ENCODE measurements at places on chromosomes 7 and 10.

DNA sequence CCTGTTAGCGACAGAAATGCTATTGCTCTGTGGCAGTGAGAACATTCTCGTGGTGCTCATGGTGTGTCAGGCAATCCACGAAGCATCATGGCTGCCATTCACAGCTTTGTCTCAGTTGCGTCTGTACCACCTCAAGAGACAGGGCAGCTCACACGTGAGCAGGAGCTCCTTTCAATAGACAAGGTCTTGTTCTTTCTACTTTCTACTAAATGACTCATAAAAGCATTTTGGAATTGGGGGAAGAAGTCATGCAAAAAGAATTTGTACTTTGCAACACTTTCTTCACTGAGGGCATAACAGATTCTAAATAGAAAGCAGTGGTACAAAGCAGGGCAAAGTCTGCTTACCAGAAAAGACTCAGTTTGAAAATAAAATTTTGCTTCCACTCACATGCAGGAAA, 638.5 kb downstream of the PHTF2 start:
- no peak for DNase-seq

DNA sequence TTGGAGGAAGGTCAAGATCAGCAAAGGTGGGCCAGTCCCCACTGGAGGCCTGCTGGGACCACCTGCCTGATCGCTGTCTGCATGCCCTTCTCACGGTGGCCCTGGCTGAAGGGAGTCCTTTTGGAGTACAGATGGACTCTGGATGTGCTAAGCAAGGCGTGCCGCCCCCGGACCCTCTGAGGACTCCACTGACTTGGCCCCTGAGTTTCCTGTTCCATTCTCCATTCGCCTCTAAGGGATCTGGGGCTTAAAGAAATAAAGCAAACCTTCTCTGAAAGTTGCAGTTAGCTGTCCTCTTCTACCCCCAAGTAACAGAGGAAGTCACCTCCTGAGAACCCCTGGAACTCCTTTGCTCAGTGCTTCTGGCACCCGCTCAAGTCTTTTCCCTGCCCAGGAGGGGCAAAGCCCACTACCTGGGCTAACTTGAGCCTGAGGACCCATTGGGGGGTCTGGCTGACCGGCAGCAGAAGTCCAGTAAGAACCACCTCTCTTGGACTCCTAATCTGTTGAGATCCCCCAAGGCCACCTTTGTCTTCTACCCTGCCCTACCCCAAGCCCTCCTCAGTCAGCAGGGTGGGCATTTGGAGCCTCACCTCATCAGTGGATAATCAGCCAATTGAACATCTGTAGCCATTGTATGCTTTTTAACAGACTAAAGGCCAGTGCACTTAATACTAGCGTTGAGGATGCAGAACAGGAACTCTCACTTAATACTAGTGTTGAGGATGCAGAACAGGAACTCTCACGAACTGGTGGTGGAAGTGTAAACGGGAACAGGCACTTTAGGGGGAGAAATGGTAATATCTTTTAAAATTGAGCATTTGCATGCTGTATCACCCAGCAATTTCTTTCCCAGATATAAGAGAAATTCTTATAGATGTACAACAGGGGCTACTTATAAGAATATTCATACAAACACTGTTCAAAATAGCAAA, 2.2 kb downstream of the TBATA start:
- DNase-seq, result no peak

GRCh38 chr10:24255881-24256311, 47.0 kb downstream of the KIAA1217 start:
- no peak for DNase-seq

GRCh38 chr10:29585488-29585976, 49.2 kb downstream of the SVIL start:
- no peak for DNase-seq

DNA sequence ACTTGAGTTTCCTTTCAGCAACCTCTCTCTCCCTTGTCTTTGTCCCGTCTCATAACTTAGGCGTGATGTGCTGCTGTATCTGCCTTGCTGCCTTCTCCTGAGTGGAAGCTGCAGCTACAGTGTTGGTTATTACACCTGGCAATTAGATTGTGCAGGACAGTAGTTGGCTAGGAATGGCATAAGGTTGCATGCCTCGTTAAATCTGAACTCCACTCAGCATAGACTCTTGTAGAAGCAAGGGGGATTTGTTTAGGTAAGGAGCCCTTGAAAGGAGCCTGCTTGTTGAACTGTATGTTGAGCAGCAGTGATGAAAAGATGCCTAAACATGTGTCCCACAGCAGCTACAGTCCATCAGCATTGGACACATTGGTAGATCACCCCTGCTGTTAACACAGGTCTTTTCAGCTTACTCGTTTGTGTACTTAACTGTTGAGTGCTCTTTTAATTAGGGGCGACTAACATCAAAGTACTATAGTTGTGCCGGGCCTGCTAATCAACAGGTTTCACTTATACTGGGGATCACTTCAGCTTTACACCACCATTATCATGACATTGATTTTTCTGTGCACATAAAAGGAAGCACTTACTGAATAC, 225.0 kb downstream of the AUTS2 start:
- DNase-seq, result no peak

- no peak for DNase-seq
Measured at GRCh38 chr10:123772645-123773508, 106.7 kb downstream of the GPR26 start.

GRCh38 chr10:30744106-30744505, 114.6 kb upstream of the LYZL2 start:
- no peak for DNase-seq

- DNase-seq, result no peak
Measured at GRCh38 chr10:77001206-77001605, 636.4 kb downstream of the KCNMA1 start.

DNA sequence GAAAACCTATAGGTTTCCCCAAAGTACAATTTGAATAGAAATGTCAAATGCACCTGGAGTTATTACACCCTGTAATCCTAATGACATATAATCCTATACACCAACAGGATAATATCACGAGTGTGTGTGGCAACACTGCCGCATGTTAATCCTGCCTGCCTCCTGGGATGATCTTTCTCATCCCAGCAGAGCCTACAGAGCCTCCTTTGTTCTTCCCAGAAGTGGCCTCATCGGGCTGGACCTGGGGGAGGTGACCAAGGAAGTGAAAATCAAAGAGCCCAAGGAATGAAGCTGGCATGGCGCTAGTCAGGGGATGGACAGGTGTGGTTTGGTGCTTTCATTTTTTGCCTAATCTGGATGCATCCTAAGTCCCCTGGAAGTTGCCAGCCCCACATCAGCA, 29.5 kb upstream of the LEP start:
- no peak for DNase-seq

- DNase-seq, result no peak
Measured at GRCh38 chr7:130461272-130461671, 20.5 kb upstream of the CEP41 start.

DNA sequence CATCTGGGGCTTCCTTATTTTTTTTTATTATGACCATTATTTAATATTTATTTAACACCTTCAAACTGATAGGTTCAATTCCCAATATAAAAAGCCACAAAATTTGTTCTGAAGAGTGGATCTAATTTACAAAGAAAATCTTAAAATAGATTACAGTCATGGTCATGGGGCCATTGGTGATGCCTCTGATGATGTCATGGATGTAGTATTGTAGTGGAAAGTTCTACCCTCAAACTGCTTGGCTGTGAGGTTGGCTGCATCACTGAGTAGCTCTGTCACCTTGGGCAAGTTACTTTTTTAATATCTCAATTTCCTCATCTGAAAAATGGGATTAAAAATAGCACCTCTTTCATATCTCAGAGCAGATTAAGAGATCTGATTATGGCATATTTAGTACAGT, 128.5 kb downstream of the DKK1 start:
- no peak for DNase-seq

- DNase-seq, result peak; percentile 1
Measured at GRCh38 chr7:93715234-93715633, 140.7 kb upstream of the CALCR start.

DNA sequence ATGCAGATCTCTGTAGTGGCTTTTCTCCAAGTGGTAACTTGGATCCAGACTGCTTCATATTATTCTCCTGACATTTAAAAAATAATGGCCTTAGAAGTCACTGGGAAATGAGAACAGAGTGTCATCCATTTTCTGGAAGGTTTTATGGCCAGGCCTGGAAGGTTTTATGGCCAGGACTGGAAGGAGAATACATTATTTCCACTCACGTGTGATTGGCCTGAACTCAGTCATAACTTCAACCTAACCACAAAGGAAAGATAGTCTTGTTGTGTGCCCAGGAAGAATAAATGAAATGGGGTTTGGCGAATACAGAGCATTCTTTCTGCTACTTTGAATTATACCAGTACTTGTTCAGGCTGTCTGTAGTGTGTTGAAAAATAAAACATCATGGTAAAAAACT, 360.9 kb downstream of the GPAM start:
- no peak for DNase-seq

GRCh38 chr10:88944813-88945212, 7.8 kb downstream of the ACTA2 start:
- no peak for DNase-seq

GRCh38 chr7:10412422-10413019, 561.2 kb upstream of the PHF14 start:
- DNase-seq, result no peak

DNA sequence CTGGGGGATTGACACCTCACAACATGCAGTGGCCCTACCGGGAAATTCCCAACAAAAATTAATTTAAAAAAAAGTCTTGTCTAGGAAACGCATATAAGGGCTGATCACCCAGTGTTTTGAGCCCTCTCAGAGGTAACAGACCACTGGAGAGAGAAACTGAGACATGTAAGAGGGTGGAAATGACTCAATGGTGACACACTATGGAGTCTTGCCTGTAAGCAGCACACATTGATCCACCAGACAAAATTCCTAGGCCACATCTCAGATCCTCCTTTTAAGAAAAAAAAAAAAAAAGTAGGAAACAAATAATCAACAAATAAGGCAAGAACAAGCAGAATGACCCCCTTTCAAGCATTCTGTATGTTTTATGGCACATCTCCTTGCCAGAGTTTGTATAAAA, 296.2 kb downstream of the MAGI2 start:
- DNase-seq, result no peak

DNA sequence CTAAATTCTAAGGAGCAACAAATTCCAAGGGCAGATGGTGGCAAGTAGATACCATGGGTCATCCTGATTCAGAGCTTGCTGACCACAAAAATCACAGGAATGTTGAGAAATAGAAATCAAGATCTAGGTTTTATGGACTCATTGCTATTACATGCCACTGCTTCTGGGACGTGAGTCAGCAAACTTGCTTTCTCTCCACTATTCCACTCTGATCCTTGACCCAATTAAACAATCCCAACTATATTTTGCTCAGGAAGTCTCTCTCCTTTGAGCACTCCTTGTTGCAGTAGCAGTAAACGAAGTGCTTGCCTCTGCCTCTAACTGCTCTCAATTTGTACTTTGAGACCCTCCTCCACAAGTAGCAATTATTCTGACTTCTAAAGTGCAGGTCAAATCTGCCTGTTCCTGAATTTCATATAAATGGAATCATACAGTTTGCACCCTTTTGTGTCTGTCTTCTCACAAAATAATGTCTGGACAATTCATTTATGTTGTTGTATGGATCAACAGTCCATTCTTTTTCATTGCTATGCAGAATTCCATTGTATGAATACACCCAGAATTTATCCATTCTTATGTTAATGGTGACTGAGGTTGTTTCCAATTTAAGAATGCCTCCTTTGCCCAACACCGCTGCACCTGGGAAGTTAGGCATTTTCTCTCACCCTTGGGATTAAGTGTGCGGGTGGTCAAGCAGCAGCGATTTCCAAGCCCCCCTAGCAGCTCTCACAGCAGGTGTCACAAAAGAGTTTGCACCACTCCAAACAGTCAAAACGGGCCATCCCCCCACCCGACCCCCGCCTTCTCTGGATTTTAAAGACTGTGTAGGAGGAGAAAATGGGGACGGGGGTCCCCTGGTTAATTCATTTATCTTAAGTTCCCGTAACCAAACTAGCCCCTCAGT, 35.9 kb downstream of the ACSM6 start:
- no peak for DNase-seq

DNA sequence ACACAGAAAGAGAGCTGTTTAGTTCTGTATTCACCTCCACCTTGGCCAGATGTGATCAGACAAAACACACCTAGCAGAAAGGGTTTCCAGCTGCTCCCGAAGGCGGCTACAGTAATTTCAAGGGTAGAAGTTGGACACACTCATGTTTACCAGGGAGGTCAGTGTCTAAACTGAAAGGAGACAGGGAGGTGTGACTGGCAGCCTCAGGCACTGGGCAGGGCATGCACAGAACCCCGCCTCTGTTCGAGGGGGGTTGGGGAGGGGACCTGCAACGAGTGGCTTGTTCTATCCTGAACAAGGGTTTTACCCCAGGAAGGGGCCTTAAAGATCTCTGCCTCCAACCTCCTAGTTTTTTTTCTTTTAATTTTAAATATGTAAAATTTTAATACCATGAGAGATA, 49.6 kb downstream of the BPGM start:
- DNase-seq, result no peak

DNA sequence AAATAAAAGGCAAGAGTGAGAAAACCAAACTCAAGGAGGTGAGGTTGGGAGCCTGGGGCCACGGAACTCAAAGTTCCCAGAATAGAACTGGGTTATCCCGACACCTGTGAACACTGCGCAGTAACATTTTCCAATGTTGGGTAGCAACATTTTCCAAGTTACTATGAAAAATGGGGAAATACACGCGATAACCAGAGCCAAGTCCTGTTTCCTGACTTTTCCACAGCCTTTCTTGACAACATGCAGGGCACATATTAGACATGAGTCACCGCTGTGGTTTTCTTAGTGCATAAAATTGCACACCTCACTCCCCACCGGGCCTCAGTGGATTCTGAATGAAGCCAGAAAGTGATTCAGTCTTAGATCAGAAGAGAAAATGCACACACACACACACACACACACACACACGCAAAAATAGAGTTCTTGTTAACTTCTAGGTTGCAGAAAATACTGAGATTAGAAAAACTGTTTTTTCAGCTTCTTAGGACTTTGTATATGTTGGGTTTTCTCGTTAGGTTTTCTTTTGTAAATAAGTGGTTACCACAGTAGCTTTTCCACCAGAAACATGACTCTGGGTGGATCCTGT, 70.0 kb downstream of the CAMK1D start:
- peak; percentile 64 for DNase-seq

DNA sequence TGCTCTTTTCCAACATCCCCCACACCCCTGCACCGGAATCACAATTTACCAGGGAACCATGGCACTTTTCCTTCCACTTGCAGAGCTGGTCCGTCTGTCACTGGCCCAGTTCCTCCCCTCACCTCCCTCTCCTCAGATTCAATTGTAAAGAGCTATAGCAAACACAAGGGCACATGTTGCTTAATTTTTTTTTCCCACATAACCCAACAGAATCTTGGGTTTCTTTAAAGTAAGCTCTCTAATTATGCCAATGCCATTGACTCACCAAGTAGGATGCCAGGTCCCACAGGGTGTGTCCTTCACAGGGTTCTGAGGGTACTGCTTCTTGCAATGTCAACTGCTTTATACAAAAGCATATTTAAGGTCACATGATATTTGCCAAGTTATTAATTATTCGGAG, 262.2 kb downstream of the AUTS2 start:
- no peak for DNase-seq

- no peak for DNase-seq
Measured at GRCh38 chr10:79112881-79113431, 44.2 kb downstream of the ZMIZ1 start.

All from stimulated activated CD8-positive, alpha-beta memory T cell treated with anti-CD3 and anti-CD28 coated beads, Interleukin-15, amount 100 ng/mL, for 48 hours (primary cell).